ENCODE measurements at places on chromosomes 6 and 20. TPM values are rescaled to one million over a fixed set of nuclear protein-coding genes. Genes with fewer than 3 reads are reported as not detected.

Gene SLC26A8
- polyA plus RNA-seq, result 0.08 TPM

DNA sequence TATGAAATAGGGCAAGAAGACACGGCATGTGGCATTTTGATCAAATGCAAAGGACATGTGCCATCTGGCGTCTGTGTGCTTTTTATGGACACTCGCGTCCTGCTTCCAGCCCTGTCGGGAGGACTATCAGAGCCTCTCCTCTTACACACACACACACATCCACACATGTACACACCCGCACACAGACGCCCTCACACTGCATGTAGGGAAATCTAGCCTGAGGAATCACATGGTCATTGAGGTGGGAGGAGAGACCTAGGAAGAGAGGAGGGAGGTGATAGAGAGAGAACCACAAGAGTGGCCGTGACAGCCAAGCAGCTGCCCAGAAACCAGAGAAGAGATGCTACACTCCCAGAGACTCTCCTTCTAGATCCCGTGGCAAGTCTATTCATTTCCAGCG, 105.9 kb upstream of the CDYL start:
- no peak for DNase-seq

Gene TCF21
- polyA plus RNA-seq, result 1.9 TPM

Gene FIG4
- polyA plus RNA-seq, result 9.3 TPM

DNA sequence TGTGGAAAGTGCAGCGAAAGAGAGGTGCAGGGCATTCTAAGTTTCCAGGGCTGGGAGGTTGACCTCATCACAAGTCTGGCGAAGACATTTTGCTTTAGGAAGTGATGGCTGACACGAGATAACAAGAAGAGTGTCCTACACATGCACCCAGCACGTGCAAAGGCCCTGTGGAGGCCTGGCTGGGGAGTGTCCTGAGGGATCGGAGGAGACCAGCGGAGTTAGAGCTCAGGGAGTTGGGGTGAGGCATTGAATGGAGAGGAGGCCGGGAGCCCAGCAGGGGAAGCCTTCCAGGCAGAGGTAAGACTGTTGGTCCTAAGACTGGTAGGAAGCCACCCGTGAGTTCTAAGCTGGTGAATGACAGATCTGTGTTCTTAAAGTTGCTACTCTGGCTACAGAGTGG, 58.4 kb downstream of the PPP1R14C start:
- no peak for DNase-seq

DNA sequence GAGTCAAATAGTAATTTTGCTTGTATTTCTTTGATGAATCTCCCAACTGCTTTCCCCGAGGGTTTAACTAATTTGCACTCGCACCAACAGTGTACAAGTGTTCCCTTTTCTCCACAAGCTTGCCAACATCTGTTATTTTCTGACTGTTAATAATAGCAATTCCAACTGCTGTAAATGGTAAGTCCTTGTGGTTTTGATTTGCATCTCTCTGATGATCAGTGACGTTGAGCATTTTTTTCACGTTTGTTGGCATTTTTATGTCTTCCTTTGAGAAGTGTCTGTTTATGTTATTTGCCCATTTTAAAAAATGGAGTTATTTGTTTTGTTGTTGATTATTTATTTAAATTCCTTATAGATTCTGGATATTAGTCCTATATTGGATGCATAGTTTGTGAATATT, 399.8 kb upstream of the MAN1A1 start:
- no peak for DNase-seq

DNA sequence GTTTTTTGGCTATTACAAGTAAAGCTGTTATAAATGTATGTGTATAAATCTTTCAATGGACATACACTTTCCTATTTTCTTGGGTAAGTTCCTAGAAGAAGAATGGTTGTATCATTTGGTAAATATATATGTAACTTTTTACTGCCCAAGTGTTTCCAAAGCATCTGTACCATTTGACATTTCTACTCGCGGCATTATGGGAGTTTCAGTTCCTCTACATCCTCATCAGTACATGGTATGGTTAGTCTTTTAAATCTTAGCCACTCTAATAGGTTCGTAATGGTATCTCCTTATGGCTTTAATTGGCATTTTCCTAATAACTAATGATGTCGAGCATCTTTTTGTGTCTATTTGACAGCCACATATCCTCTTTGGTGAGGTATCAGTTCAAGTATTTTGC, 12.9 kb downstream of the SNPH start:
- no peak for DNase-seq

Gene TMEM30A
- 54.2 TPM for polyA plus RNA-seq

GRCh38 chr20:64256282-64256935, 861 bp downstream of the PCMTD2 start:
- DNase-seq, result no peak

DNA sequence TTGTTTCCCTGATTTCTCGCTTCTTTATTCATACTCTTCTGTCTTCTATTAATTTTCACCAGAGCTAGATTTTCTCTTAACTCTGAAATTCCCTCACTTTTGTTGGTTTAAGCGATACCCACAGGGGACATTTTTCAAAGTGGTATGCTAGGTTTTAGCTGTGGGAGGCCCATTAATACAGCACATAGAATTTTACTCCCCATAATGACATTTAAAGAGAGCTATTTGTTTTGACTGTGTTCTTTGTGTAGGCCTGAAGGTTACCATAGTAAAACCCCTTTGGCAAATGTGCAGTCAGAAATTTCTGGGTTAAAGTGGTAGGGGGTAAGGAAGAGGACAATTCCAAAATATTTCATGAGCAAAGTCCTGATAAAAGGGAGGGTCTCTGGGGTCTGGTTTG, 721.1 kb upstream of the CITED2 start:
- no peak for DNase-seq

Gene PKIB
- polyA plus RNA-seq, result 0.72 TPM

GRCh38 chr6:3531481-3531880, 74.6 kb upstream of the SLC22A23 start:
- no peak for DNase-seq

Gene ADTRP
- polyA plus RNA-seq, result not detected

- no peak for DNase-seq
Observed at GRCh38 chr20:34541264-34541901, 17.1 kb upstream of the MAP1LC3A start.

Measured in heart left ventricle (tissue), 16 donors.